ENCODE measurements at places on chromosomes 12 and 14.

DNA sequence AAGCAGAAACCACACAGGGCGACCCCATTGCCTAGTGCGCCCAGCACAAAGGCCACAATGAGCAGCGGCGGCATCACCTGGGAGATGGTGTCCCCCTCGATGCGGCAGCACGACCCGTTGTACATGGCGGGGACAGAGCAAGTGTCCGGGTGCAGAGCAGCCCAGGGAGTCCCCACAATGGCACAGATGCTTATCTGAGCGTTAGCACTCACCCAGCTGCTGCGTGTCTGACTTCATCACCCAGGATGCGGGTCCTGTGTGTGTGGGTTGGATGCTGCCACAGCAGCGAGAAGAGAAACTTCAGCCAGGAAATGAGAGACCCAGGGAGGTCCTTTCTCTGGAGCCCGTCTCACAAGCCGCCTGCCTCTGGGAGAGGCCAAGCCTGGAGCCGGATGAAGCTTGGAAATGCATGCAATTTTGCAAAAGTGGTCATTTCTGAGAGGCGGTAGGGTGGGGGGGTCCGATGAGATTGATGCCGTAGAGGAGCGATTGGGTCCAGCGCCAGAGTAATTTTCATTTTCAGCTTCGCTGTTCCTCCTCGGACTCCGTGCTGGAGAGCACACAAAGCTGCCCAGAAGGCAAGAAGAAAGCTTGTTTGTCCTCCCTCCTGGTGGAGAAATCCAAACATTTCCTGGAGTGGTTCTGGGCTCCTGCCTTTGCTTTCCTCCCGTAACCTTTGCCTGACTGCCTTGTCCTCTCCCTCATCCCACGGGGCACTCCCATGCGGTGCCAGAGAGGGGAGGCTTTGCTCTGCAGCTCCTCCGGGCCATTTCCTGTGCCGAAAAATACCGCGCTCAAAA is at the start of gene HCAR1:
TSS of gene HCAR1 (minus strand) at position 630 of the 800 bp plus-strand sequence. CDS start at position 125, 505 bp downstream.
- DNase-seq = no peak

DNA sequence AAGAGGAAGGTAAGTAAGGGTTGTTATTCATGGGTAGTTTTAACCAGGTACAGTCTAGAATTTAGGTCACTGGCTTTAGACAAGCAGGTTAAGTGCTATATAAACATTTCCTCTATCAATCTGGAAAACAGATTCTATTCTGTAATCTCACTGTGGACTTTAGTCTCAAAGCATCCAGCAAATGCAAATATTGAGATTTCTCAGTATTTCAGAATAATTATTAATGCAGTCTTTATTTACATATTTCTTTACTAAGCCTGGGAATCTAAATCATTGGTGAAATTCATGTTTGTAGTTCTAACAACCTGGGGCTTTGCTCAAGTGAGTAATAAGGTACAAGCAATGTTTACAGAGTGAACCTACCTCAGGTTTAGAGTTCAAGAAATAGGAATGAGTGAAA is 61.9 kb downstream of the SLC41A2 start:
- no peak for DNase-seq

DNA sequence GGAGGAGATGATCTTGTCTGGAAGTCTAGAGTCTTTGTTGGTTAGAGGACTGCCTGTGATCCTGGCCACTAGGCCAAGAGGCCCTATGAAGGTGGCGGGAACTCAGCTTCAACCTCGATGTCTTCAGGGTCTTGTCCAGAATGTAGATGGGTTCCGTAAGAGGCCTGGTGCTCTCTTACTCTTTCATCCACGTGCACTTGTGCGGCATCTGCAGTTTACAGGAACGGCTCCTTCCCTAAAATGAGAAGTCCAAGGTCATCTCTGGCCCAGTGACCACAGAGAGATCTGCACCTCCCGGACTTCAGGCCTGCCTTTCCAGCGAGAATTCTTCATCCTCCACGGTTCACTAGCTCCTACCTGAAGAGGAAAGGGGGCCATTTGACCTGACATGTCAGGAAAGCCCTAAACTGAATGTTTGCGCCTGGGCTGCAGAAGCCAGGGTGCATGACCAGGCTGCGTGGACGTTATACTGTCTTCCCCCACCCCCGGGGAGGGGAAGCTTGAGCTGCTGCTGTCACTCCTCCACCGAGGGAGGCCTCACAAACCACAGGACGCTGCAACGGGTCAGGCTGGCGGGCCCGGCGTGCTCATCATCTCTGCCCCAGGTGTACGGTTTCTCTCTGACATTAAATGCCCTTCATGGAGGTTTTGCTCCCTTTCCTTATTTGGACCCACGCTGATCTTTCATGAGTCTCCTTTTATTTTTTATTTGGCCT is 17.7 kb downstream of the WNT5B start:
- DNase-seq = no peak

- no peak for DNase-seq
Measured at GRCh38 chr12:88753066-88753465, 172.8 kb upstream of the KITLG start.

- no peak for DNase-seq
Measured at GRCh38 chr12:127280393-127281275, 986.3 kb upstream of the TMEM132C start.

- no peak for DNase-seq
Measured at GRCh38 chr12:65673156-65673690, 151.1 kb upstream of the HMGA2 start.

- no peak for DNase-seq
Measured at GRCh38 chr12:114396869-114397719, 8.8 kb downstream of the TBX5 start.

DNA sequence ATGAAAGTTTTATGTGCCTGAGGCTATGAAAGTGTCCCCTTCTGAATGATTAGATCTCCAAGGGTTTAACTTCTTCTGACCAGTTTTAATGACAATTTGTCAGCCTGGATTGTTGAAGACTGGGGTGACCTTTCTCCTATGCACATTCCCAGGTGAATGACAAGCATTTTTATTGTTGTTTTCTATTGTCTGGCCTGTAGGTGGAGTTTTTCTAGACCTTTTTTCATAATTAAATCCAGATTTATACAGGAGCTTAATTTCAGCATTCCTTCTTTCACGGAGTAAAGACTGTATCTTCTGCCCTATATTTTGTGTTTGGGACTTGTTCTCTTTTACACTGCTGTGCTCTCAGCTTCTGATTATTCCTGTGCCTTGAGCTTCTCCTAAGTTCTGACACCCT is 125.0 kb upstream of the FAR2 start:
- DNase-seq = no peak

- DNase-seq = no peak
Measured at GRCh38 chr12:94150240-94151121, 2.1 kb downstream of the PLXNC1 start.

- no peak for DNase-seq
Measured at GRCh38 chr12:103050273-103050672, 92.8 kb downstream of the ASCL1 start.

- DNase-seq = no peak
Measured at GRCh38 chr14:56073799-56074198, 44.4 kb upstream of the PELI2 start.

DNA sequence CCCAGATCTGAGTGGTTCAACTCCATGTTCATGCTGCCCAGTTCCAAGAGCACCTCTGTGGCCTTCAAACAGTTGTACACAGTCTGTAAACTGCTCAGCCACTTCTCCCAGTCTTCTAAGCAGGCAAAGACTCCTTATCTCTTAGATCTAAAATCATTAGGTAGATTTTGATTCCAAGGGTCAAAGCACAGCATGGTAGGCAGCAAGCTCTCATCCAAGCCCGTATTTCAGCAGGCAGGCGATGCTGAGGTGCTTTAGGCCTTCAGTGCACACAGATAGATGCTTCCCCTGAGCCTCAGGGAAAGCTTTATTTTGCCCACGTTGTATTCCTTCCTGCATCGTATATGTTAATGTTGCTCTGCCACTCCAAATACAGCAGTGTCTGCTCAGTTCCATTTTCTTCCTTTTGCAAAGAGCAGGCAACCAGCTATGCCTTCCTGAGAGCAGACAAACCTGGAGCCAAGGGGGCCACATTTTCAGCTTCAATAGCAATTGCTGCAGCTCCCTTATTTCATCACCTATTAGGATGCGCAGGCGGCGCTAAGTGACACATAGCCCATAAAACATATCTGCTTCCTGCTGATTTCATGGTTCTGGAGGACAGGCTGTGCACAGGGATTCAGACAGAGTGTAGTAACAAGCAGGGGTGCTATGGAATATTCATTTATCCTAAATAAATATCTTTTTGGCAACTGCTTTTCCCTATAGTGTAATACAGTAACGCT is 67.5 kb downstream of the ETV6 start:
- DNase-seq = peak; percentile 17

- DNase-seq = no peak
Measured at GRCh38 chr12:128637642-128638606, 185.8 kb downstream of the SLC15A4 start.

DNA sequence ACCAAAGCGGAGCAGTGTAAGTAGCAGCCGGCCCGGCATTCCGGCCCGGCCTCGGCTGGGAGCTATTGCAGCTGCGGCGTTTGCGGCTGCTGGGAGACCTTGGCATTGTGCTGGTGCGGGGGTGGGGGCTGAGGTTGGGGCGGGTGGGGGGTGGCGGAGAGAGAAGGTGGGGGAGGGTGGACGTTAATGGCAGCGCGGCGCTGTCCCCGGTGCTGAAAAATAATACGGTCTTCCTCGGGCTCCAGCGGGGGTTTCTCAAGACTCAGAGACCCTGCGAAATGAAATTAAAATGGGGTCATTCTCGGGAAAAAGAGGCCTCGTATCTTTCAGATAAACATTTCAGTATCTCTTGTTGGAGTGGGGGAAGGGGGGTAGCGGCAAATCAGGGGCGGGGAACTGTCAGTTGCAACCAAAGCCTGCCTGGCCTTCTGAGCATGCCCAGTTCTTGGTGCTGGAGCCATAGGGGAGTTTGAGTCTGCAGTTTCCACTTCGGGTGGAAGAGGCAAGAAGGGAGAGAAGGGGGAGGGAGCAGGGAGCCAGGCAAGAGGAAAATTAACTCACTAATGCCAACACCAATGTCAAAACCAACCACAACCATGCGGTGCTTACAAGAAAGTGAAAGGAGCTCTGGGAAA is 414 bp downstream of the UNC79 start:
- DNase-seq = peak; percentile 74

DNA sequence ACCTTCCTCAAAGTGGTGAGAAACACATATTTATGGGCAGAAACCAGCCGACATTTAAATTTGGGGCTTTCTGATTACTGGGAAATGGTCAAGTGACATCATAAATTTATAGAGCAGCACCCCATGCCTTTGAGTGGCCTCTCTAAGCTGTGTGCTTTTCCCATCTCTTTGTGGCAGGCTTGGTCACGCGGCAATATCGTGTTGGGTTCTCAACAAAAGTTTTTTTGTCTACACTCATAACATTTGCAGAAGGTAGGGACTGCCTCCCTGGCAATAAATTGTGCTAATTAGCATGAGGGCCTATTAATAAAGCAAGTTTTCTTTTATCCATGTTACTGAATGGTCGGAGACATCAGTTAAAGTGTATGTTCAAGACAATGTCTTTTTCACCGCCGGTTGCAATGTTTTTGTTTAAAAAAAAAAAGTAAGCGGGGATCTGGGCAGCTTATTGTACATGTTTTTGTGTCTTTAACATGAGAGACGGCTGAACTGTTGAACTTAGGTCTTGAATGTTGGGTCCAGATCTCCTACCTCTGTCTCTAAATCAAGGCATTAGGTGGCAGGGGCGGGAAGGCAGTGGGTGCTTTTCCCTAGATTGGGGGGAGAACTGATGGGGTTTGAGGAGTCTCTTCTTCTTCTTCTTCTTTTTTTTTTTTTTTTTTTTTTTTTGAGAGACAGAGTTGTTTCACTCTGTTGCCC is 193.3 kb downstream of the PHETA1 start:
- DNase-seq = peak; percentile 30

- DNase-seq = no peak
Measured at GRCh38 chr12:62983594-62983993, 48.6 kb upstream of the PPM1H start.

- DNase-seq = no peak
Measured at GRCh38 chr14:67928375-67928774, 108.8 kb downstream of the RAD51B start.

GRCh38 chr12:26651566-26652188 is 181.3 kb downstream of the ITPR2 start:
- peak; percentile 29 for DNase-seq

- DNase-seq = no peak
Measured at GRCh38 chr12:5376591-5377207, 55.2 kb upstream of the NTF3 start.

DNA sequence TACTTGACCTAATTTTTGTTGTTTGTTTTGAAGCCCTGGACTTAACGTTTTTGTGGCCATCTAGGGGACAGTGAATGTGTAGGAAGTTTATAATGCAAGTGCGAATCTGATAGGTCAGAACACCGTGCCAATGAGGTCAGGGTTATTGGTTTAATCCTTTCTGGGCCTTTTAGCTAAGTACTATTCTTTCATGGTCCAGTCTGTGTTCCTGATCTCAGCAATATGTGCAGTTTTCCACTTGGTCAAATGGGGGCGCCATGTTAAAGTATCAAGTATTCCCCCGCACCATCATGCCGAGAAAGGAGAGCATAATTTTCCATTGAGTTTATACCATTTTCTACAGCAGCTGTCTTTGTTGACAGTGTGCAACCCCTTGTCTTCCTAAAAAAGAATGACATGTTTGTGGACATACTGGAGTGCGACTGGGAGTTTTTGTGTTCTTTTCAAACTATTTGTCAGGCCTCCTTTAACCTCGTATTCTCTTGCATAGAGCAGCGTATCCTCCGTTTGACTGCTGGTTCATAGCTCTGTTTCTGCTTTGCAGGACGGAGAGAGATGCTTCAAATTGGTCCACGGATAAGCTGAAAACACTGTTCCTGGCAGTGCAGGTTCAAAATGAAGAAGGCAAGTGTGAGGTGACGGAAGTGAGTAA is 1.3 kb downstream of the AHSA1 start:
- DNase-seq = no peak

DNA sequence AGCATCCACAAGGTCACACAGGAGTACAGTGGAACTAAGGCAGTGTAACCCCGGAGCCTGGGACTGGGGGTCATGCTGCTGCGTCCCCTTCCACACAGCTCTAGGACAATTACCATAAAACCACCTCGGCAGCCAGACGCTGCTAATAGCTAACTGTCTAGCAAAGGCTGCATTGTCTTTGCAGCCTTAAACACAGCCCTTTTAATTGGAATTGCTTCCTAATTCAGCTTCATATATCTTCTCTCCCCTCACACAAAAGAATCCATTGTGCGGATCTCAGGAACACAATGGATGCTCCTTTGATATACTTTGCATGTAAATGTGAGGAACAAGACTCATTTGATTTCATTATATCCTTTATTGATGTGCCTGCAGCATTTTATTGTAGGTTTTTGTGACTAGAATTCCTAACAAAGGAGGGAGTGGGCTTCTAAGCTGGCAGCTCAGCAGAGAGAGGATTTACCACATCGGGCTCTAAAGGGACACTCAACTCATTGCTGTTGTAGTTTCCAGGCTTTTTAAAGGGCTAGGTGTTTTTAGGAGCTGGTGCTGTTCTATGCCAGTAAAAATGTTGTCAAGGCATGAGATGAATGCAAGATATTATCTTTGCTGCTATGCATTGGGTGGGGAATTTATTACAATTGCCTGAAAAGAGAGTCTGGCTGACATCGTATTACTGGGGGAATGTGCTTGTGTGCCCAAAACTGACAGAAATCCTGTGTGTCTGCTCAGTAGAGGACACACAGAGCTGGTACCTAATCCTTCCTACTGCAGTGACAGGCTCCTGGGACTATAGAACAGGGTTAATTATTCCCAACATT is 30.4 kb upstream of the DACT1 start:
- peak; percentile 46 for DNase-seq

GRCh38 chr14:97283426-97283825 is 486.2 kb downstream of the VRK1 start:
- no peak for DNase-seq

- no peak for DNase-seq
Measured at GRCh38 chr14:100788942-100789341, 37.0 kb upstream of the MEG3 start.

- DNase-seq = no peak
Measured at GRCh38 chr12:67067453-67068203, 201.5 kb upstream of the CAND1 start.

- DNase-seq = no peak
Measured at GRCh38 chr14:22481546-22481945, 107.5 kb downstream of the DAD1 start.

Data from spinal cord (tissue), 10 donors.